ENCODE measurements at places on chromosomes 5 and 9.

DNA sequence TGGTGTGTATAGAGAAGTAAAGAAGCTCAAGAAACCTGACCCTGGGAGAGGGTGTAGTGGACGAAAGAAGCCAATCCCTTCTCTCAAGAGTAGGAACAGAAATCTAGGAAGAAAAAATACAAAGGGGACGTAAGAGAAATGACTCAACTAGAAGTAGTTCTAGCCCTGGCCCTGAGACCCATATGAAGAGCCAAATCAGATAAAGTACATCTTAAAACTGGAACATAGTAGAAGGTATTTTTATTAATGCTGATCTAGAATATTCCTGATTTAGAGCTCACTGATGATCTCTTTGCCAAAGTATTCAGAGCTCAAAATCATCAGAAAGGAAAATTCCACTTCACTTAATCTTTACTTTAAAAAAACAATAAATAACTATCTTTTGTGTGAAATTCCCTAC, 184.8 kb downstream of the MLLT3 start:
- no peak for DNase-seq

- no peak for DNase-seq
Observed at GRCh38 chr5:55535199-55535905, 588 bp upstream of the PLPP1 start.

GRCh38 chr5:159850160-159850559, 66.1 kb upstream of the ADRA1B start:
- DNase-seq: no peak

- no peak for DNase-seq
Observed at GRCh38 chr5:2286250-2286649, 403.5 kb upstream of the IRX4 start.

- no peak for DNase-seq
Observed at GRCh38 chr5:152689250-152689711, 284.2 kb upstream of the NMUR2 start.

DNA sequence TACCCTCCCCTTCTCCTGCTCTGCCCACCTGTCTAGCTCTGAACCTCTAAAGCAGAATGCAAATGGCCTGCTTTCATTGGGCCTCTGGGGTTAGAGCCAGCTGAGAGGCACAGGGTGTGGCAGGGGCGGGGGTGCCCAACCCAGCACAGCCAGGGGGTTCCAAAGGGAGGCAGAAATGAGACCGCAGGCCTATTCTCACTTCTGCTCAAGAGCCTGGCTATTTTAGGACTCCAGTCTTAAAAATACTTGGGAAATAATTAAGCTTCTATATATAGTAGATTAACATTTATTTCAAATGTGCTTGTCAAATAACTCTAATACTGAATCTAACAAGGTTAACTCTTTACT, 5.7 kb downstream of the QSOX2 start:
- DNase-seq: no peak

All from stimulated activated CD4-positive, alpha-beta T cell treated with anti-CD3 and anti-CD28 coated beads, Interleukin-15, amount 100 ng/mL, for 1 hour (primary cell).